Jurkat, Clone E6-1 (cell line): ENCODE measurements at places on chromosomes 13 and 19.

DNA sequence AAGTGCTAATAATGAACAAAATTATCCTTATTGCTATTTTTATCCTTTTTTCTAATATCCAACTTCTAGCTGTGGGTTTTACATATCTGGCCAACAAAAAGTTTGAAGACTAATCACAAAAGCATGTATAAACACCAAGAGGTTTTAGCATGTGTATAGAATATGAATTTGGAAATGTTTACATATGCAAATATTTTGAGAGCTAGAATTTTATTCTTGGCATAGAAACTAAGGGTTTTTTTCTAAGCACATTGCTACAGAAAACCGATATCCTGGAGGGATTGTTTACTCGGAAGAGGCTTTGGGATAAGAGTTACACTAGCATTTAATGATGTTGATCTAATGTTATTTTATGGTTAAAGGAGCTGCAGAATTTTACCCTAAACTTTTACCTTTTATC lies 392.1 kb downstream of the EFNB2 start:
- no peak for DNase-seq

DNA sequence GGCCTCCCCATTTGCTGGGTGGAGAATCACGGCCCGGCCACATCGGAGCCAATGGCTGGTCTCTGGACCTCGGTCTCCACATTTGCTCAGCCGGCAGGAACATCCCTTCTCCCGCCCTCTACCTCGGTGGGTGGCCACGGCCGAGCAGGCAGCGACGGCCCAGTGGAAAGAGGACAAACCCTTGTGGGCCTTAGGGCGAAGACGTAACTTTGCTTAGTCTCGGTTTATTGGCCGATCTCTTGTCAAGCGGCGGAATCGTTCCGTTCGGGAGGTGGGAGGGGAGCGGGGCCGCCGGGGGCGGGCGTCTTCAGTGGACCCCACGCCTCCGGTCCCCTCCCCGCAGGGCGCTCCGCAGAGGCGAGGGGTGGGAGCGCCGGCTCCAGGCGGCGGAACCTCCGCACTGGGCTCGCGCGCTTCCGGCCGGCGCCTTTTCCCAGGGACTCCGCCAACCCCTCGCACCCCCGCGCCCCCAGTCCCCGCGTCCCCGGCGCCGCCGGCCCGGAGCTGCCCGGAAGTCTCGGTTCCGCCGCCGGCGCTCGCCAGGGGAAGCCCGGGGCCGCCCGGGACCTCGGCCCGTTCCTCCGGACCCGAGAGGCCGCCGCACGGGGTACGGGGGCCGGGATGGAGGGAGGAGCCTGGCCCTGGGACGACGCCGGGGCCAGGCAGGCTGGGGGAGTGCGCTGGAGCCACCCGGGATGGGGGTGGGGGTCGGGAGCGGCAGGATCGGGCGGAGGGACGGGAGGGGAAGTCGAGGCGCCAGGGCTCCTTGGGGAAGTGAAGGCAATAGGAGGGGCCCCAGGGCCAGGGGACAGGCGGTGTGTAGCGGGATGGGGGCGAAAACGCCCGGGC lies at the start of gene ZNF580:
ZNF580 (plus strand) TSS at position 426 of the 849 bp plus-strand sequence. CDS start 1,507 bp downstream, outside the sequence.
- DNase-seq, result no peak

DNA sequence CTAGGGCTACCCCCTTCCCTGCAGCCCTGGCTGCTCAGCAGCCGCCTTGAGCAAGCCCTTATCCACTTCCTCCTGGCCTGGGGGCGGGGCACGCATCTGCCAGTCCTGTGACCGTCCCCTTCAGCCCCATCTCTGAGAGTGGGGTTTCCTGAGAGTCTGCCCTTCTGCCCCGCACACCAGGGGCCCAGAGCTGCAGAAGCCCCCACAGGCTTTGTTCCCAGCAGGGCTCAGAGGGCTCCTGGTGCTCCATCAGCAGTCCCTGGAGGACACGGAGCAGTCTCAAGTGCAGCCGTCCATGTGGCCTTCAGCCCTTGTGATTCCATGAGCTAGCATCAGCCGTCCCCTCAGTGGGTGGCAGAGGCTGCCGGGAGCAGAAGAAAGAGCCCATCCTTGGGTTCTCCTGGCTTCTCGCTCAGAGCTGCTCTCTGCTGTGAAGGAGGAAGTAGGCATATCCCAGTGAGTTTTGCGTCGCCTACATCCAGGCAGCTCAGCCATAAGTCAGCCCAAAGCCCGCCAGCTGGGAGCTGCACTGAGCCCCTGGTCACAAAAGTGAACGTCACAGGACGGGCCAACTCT lies 16.3 kb downstream of the MYO9B start:
- DNase-seq, result no peak

DNA sequence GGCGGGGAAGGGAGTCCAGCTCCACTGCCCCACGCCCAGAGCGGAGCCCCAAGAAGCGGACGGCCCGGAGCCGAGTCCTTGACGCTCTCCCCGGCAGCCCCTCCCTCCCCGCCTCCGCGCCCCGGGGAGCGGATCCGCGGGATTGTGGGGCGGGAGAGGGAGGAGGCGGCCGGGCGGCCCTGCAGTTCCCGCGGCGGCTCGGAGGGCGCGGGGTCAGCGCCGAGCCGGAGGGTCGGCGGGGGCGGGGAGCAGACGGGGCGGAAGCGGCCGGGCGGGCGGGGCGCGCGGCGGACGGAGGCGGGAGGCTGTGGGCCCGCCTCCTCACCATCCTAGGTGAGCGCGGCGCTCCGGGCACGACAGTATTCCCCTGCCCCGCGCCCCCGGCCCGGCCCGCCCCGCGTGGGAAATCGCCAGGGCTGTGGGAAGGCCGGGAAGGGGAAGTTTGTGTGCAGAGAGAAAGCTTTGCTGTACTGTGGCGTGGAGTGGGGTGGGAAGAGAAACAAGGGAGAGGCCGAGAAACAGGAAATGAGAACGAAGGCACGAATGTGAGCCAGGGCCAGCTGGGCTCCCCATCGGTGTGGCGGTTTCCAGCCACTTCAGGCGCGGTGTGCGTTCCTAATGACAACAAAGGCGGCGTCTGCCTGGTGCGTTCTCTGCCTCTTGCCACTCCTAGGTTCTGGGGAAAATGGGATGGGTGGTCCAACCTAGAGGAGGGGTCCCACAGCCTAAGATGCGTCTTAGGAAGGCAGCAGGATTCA lies 1.3 kb upstream of the KLF12 start:
- no peak for DNase-seq

DNA sequence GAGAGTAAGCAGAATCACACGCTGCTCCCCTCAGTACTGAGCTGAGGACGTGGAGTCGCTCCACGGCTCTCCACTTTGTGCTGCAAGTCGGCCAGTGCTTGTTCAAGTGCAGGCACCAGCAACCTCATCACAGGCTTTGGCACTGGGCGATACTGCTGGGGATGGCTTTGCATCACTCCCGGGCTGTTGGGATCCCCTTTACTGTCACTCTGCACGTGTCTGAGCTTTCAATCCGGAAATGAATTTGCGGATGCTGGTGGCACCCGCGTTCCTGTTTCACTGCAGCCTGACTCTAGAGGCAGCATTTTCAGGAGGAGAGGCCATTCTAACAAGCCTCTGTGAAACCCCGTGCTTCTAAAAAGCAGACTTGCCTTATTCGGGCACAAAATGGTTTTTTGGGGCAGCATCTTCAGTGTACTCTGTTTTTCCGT lies 19.1 kb downstream of the SMARCA4 start:
- DNase-seq, result peak; percentile 54

DNA sequence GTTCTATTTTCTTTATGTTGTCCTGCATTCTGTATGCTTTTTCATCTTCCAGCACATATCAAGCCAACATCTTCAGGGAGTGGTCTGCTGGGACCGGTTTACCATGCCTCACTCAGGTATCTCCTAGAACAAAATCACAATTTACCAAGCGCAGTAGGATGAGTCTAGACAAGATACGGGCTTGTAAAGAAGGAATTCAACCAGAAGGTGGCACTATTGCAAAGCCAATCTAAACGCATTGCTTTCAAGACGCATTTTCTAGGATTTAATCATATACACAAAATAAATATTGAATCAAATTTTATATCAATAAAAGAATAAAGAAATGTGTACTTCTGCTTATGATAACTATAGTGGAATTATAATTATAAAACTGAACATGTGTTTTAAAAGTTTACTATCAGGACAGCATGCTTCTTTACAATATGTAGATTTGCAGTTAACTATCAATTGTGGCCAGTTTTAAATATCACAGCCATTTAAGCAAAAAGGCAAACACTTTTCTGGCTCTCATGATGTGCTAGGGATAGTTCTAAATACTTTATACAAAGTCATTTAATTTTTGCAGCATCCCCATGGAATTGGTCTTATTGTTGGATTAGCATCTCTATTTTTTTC lies 16.1 kb upstream of the TPP2 start:
- peak; percentile 76 for DNase-seq

- no peak for DNase-seq
Measured at GRCh38 chr19:8221161-8221560, 12.0 kb downstream of the CERS4 start.

DNA sequence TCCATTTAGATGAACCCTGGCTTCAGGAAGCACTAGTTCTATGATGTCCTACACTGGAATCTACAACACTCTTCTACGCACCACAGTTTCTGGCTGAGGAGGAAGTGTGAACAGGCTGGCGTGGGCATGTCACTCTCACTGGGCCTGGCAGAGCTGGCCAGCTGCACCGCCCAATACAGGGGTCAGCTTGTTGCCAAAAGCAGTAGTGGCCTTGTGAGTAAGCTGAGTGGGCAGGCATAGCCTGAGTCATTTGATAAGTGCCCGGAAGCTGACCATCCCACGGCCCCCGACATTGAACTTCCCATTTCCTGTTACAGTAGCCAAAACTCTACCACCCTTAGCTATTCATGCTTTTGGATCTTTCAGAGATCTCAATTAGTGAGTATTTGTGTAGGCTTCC lies 240.9 kb upstream of the SERP2 start:
- no peak for DNase-seq

- no peak for DNase-seq
Measured at GRCh38 chr19:53876651-53877224, 5.3 kb upstream of the PRKCG start.

- DNase-seq, result peak; percentile 63
Measured at GRCh38 chr13:23966691-23967615, 69.7 kb upstream of the C1QTNF9B start.

GRCh38 chr13:45101327-45102018 lies 18.8 kb upstream of the GTF2F2 start:
- no peak for DNase-seq

DNA sequence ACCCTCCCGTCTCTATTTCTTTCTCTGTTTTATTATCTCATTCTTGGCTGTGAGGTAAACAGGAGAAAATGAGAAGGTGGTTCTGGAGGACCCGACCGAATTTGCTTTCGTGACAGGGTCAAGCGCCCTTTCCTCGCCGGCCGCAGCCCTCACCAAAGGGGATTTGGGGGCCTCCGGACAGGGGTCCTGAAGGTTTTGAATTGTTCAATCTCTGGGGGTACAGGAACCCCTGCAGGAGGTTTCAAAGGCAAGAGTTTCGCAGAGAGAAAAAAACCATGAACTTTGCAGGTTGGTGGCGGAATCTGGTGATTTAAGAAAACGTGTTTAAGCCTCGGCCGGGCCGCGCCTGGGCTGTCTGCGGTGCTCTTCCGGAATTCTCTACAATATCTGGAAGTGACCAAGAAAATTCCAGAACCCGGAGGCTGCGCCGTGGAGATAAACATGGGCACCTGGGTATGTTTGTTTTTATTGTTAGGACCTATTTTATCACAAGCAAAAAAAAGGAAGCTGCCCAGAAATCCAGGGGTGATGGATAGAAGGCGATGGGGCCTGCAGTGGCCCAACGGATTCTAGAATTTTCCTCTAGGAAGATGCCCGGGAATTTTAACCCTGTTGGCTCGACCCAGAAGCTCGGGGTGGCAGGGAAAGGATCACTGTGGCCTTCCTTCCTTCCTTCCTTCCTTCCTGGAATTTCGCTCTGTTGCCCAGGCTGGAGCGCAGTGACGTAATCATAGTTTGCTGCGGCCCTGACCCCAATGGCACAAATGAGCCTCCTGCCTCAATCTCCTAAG lies 14.2 kb upstream of the PTBP1 start:
- DNase-seq, result no peak

DNA sequence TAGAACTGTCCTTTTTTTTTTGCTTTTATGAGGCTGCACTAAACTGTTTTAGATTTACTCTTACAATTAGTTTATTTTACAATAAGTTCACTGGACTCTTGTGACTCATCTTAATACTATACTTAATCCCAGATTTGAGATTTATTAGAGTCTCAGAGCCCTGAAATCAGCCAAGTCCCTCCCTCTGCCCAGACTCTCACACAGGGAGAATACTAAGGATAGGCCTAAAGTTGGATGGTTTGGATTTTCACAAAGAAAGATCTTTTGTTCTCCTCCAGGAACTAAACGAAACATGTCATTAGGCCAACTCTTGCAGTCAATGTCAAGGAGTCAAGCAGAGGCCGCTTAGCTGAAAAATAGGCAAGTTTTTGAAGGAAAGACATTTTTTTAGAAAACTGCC lies 42.7 kb upstream of the MIR17HG start:
- DNase-seq, result no peak

DNA sequence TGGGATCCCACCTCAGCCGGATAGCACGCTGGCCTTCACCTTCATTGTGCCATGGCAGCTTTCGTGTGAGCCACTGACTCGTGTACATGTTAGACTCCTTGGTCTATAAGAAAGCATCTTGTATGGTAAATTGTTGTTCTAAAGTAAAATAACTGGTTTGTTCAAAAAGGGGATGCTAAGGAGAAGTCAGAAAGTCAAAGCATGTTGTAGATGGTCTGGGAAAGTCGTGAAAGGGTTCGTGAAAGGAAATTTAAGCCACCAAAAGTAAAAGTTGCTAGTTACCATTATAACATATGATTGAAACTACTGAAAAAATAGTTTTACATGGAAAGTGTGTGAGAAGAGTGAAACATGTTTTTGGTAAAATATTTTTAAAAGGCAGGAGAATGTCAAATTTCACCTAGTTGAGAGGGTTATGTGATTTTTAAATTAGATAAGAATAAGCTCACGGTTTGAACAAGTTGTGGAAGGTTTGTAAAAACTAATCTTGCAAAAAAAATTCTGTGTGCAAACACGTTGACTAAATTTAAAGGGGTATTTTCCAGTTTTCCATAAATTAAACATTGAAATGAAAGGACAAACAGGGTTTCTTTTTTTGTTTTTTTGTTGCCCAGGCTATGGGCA lies 23.4 kb downstream of the DPRX start:
- DNase-seq, result peak; percentile 1

GRCh38 chr13:78085434-78086225 lies 167.0 kb upstream of the EDNRB start:
- DNase-seq, result no peak

- DNase-seq, result no peak
Measured at GRCh38 chr19:20912973-20913372, 10.1 kb upstream of the ZNF85 start.

GRCh38 chr13:24683351-24683750 lies 3.1 kb downstream of the ATP12A start:
- DNase-seq, result no peak

GRCh38 chr19:38162632-38163031 lies 61.4 kb downstream of the DPF1 start:
- no peak for DNase-seq
